ENCODE measurements at places on chromosomes 7 and 10.

DNA sequence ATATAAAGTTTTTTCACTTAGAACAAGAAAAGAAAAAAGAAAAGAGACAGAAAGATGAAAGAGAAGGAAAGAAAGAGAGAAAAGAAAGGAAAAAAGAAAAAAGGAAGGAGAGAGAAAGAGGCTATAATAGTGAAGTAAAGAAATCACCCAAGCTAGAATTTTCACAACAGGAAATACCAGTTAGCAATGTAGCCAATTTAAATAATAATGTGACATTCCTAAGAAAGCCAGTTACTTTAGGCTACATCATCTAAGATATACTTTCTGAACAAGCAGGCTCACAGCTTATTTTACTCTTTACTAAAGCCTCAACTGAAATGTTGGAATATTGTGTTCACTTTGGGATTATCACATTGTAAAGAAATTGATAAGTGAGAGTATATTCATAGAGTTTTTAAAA lies 53.6 kb downstream of the GPR37 start:
- DNase-seq: no peak

DNA sequence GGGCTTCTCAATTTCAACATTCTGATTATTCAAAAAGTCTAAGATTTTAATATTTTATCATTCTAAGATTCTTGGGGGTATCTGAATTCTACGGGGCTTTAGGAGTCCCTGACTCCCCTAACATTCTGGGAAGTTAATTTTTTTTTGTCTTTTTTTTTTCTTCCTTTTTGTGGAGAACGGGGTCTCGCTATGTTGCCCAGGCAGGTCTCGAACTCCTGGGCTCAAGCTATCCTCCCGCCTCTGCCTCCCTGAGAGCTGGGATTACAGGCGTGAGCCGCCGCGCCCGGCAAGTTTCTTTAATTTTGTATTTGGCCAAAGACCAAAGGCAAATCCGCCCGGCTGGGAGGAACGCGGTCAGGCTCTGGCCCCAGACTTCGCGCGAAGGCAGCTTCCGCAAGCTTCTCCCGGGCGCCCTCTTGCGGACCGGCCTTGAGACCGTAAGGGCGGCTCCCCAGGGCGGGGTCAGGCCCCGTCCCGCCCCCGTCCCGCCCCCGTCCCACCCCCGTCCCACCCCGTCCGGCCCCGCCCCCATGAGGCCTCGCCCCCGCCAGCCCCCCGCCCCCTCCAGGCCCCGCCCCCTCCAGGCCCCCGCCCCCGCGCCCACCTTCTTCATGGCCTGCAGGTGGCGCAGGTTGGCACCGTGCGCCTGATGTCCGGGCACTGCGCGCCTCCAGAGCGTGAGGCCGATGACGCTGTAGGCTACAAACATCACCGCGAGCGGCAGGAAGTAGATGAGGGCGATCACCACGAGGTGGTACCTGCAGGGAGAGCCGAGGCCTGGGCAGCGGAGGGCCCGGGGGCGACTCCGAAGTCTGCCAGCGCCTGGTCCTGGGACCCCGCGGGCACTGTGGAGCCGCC lies 8.2 kb downstream of the TACR2 start:
- DNase-seq: peak; percentile 97

DNA sequence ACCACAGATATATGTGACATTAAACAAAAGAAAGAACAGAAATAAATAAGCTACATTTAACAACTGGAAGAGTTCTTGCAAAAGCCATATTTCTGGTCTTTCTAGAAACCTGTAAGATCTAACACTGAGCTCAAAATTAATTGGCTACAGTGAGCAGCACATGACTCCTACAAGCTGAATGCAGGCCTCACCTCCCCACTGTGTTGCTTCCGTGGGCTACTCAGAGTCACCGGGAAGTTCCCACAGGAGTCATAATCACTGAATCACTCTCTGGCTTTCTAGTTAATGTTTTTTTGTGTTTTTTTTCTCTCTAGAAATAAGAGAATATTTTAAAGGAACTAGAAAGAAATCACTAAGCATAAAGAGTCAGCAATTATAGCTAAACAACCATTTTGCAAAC lies 10.2 kb upstream of the MRPS24 start:
- DNase-seq: no peak

DNA sequence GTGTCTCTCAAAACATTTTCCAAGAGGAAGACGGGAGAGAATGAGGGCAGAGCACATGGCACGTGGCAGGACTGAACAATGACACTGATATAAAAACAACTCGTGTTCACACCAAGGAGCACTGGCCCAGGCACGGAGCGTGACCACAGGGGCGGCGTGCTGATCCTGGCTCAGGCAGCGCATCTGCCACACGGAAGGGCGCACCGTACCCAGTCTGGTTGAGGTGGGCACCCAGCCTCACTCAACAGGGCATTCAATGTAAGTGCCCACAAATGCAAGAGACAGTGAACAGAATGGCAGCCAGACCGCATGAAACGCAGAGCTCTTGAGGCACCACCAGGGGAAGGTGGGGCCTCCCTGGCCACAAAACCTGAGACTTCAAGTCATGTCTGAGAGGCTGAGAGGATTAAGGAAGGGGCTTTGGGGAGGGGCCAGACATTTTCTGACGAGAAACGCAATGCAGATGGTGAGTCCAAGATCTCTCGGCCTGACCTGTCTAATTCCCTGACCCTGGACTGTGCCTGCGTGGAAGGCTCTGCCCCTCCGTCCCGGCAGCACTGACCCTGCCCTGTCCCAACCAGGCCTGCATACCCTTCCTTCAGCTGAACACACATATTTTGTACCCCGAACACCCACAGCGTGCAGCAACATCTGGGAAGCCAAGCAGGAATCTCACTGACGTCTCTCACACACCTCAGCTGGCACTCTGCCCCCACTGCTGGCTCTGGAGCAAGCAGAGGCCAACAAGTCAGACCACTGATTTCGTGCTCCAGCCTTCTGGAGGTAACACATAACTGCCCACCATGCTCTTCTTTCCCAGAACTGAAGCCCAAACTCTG lies 35.5 kb downstream of the VOPP1 start:
- DNase-seq: no peak

- no peak for DNase-seq
These were observed 28.9 kb downstream of the OAT start for GRCh38 chr10:124389613-124390361.
